ENCODE measurements at places on chromosomes 11 and 22. TPM values are rescaled to one million over a fixed set of nuclear protein-coding genes. Genes with fewer than 3 reads are reported as not detected.

RASL10A gene
- 0.11 TPM for total RNA-seq

PLAAT2 gene
- 4.1 TPM for total RNA-seq

TUB gene
- total RNA-seq = 1.2 TPM

MCHR1 gene
- not detected for total RNA-seq

GRCh38 chr11:118200901-118201680, 23.7 kb downstream of the JAML start:
- no peak for DNase-seq

DNA sequence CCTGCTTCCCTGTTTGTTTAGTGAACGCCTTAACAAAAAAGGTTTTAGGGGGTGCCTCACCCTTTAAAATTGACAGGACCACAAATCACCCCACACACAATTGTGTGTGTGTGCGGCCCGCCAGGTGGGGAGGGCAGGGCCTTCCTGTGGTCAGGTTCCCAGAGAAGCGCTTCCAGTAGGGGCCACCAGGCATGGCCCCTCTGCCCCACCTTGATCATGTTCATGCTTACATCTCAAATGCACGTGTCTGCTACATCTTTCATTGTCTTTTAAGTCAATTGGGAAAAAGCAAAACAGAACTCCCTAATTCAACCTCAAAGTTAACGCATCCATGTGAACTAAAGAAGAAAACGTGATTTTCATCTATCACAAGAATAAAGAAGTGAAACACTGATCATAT, 1335.3 kb downstream of the TBC1D22A start:
- no peak for DNase-seq

- no peak for DNase-seq
These were observed 431.8 kb upstream of the FAT3 start for GRCh38 chr11:91792779-91793262.

DNA sequence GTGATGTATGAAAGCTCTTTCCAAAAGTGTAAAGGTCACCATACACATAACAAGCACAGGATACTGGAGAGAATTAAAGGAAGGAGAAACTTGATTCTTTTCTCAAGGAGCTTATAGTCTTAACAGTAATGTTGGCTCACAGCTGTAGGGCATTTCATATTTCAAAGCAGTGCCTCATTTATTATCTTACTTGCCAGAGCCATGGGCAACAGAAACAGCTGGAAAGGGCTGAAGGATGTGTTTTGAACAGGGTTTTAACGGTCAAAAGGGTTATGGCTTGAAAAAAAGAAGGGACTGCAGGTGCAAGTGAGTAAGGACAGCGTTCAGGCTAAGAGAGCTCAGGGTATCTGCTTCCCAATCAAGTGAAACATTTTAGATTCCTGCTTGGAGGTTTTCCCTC, 2.7 kb upstream of the GRAMD1B start:
- no peak for DNase-seq

- DNase-seq = peak; percentile 50
These were observed 585 bp downstream of the ARHGEF12 start for GRCh38 chr11:120336641-120337354.

- DNase-seq = peak; percentile 81
These were observed at the start of gene TLCD5 for GRCh38 chr11:120324932-120325810. Gene TLCD5 (plus strand): TSS chr11:120325299. CDS start chr11:120327442, 2,143 bp downstream.

- DNase-seq = peak; percentile 91
These were observed 10.6 kb downstream of the RPL3 start for GRCh38 chr22:39308614-39309363.

DNA sequence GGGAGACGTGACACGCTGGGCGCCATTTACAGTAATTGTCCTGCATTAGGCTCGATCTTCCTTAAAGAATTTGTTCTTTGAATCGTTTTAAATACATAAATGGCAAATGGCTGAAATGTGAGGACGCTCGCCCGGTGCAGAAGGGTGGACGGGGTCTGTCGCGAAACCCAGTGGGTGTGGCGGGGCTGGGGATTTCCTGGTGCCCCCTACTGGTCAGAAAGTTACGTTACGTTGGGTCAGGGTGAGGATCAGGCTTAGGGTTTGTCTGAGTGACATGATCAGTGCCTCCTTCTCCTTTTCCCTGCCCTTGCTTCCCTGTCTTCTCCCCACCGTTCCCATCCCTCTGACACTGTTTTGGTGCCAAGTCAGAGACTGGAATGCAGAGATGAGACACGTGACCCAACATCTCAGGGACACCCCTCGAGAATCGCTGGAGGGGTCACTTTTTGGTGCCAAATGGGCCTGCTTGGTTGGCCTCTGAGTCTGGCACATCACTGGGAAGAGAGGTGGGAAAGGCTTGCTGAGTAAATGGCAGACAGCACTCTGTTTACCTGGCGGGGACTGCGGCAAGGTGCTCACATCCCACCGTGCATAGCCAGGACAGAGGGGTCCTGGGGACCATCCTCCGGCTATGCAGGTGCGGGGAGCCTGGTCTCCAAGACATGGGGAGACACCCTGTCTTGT, 1107.6 kb downstream of the BRD1 start:
- peak; percentile 30 for DNase-seq

GRCh38 chr11:134233729-134234179, 9.3 kb downstream of the VPS26B start:
- DNase-seq = no peak

Measured in Daoy (cell line).